Muscle of back (tissue), 13 donors: ENCODE measurements at places on chromosomes 12 and 14. TPM values are rescaled to one million over a fixed set of nuclear protein-coding genes. Genes with fewer than 3 reads are reported as not detected.

- no peak for DNase-seq
Measured at GRCh38 chr14:38053666-38054065, 154.0 kb upstream of the SSTR1 start.

- peak; percentile 32 for DNase-seq
Measured at GRCh38 chr12:15899282-15899870, 11.8 kb upstream of the DERA start.

- no peak for DNase-seq
Measured at GRCh38 chr14:105860615-105861580, 334.5 kb downstream of the TMEM121 start.

DNA sequence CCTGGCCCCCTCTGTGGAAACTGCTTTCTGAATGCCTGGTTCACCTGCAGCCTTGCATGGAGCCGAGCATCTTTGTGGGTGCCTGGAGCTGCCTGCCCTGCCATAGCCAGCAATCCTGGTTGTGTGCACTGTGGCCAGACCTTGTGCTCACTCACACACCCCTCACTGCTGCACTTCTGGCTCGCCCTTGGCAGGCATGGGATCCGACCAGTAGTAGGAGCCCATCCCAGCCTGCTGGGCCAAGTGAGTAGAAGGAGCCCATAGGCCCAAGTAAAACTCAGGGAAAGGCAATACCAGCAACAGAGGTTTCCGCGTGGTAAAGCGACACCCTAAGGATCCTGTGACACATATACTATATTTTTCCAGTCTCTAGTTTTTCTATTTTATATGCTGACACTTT, 270.0 kb upstream of the NAV3 start:
- no peak for DNase-seq

- DNase-seq: no peak
Measured at GRCh38 chr12:55711786-55712553, 3.9 kb upstream of the BLOC1S1 start.

- DNase-seq: no peak
Measured at GRCh38 chr14:22602862-22603261, 4.8 kb downstream of the ABHD4 start.

Gene MMP17
- polyA plus RNA-seq: 3.3 TPM

DNA sequence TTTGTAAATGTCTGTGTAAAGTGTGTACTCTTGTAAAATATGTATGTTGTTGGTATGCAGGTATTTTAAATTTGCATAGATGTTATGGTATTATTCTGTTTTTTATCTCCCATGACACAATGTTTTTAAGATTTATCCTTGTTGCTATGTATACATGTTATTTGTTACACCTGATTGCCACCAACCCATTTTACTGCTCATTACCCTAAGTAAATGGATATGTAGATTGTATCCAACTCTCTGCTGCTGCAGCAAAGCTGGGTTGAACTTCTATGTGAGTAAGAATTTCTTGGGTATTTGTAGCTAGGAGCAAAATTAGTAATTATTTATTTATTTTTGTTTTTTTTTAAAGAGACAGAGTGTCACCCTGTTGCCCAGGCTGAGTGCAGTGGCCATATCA, 6.2 kb downstream of the APAF1 start:
- no peak for DNase-seq

Gene RNF212B
- not detected for polyA plus RNA-seq

- DNase-seq: no peak
Measured at GRCh38 chr12:51051787-51052186, 3.7 kb downstream of the LETMD1 start.

DNA sequence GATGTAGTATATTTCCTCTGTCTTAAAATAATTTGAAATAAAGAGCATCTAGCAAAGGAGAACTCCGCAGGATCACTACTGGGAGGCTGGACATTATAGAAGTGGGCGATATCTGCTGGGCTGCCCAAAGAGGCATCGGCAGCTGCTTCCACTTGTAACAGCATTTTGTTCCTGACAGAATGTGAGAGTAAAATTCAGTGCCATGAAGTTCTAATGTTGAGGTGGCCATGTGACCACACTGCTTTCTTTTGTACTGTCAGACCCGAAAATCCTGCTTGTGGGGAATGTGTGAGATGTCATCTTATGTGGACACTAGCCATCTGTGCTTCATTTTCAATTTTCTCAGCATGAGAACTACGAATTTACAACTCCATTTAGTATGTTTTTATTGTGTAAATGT, 151.9 kb downstream of the ACSS3 start:
- DNase-seq: no peak

GRCh38 chr12:33116284-33116683, 219.7 kb upstream of the PKP2 start:
- no peak for DNase-seq

Gene TMEM106C
- polyA plus RNA-seq: 67.5 TPM

Gene RNASE2
- polyA plus RNA-seq: 1.3 TPM

GRCh38 chr14:30517737-30518136, 41.2 kb upstream of the G2E3 start:
- DNase-seq: no peak

Gene GPR132
- polyA plus RNA-seq: 0.90 TPM

DNA sequence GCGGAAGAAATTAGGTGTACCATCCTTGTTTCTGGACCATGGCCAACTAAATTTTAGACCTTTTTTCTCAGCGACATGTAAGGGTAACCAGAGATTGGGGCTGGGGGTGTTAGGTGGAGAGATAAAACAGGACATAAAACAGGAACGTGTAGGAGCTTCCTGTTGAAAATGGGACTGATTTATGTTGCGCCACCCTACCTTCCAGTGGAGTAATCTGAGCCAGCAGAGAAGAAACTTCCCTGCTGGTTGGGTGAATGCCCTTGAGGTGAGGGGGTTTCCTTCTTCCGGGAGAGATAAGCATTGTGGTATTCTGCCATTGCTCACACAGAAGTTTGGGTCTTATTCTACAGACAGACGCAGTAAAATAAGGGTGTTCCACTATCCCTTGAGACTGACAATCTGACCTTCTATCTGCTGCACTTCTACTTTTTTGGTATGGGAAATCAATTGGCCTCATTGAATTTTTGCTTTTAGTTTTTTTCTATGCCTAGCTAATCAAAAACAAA, 417.6 kb downstream of the PCNX1 start:
- DNase-seq: no peak

- peak; percentile 38 for DNase-seq
Measured at GRCh38 chr12:48061938-48062719, 43.8 kb downstream of the SENP1 start.

DNA sequence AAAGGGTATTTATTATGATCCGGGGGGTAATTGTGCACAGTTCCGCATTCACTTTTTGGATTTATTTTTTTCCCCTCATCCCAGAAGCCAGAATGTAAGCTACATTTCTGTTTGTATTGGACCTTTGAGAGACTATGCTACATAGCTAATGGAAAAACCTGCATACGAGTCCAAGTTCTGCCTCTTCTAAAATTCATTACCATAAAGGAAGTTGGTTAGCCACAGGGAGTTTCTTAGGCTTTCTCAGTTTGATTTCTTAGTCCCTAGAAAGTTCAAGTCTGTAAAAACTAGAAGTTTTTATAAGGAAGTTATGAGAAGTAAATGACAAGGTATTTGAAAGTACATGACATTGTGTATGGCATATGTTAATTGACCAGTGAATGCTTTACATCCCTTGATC, 138.7 kb downstream of the PDE3A start:
- DNase-seq: peak; percentile 51

- DNase-seq: no peak
Measured at GRCh38 chr14:28831126-28831525, 64.5 kb downstream of the FOXG1 start.

DNA sequence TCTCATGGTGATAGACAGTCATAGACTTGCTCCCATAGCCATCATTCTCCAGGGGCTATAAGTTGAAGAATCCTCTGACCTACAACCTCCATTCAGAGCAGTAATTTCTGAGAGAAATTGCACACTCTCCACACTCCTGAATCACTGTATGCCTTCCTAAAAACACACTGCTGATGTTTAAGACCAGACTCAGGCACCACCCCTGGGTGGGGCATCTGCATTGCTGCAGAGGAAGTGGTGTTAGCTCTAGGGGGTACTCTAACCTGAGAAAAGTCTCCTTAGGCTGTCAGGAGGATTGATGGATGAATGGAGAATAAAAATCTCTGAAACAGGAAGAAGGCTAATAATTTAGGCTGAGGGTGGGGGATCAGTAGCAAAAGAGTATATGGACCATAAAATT, 436.1 kb downstream of the DAD1 start:
- no peak for DNase-seq

Gene OR10AD1
- polyA plus RNA-seq: not detected

- no peak for DNase-seq
Measured at GRCh38 chr12:98788396-98788795, 143.3 kb downstream of the APAF1 start.

Gene DTD2
- 14.2 TPM for polyA plus RNA-seq

DNA sequence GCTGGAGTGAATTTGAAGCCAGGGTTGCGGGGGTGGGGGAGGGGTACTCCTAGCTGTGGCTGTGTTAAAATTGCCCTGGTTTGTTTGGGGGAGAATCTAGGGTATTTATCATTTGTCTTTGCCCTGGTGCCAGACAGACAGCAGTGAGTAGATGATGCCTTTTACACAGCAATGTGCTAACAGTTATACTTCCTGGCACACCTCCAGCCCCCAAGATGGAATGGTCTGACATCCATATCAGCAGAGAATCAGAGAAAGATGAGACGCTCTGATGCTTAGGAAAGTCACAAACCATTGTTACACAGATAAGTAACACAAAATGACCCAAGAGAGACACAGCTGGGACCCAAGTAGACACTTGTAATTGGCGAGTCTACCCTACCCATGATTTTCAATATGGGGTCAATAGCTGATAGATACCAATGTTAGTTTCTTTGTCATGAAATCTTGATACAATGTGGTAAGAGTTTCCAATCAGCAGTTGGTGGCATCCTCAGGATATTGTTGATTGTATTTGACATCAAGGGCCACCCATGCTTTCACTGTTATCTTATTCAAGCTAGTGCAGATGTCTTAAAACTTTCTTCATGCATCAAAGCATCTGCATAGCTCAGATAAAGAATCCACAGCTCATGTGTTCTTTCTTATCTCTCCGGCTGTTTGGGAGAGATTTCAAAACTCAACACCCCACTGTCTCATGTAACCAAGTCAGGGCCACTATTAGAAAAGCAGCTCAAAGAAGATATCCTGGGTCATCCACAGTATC, 2.6 kb upstream of the PRKAB1 start:
- no peak for DNase-seq

Gene NFATC4
- 36.5 TPM for polyA plus RNA-seq

Gene PRB2
- not detected for polyA plus RNA-seq

DNA sequence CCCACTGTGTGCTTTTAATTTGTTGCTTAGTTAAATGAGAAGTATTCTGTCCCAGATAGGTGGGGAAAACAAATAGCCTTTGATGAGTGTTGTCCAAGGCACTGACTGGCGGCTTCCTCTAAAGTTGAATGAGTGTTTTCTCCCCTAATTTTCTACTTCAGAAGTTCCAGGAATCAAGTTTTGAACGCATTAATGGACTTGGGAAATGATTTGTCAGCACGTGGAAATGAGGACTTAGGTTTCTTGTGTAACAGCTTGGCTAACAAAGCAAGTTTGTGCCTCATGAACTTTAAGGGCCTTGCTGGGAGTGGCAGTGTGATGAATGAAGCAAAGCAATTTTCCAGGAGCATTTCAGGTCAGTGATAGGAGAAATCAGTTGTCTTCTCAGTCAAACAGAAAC, 56.9 kb downstream of the LIN52 start:
- no peak for DNase-seq

Gene LRFN5
- polyA plus RNA-seq: 10.1 TPM

DNA sequence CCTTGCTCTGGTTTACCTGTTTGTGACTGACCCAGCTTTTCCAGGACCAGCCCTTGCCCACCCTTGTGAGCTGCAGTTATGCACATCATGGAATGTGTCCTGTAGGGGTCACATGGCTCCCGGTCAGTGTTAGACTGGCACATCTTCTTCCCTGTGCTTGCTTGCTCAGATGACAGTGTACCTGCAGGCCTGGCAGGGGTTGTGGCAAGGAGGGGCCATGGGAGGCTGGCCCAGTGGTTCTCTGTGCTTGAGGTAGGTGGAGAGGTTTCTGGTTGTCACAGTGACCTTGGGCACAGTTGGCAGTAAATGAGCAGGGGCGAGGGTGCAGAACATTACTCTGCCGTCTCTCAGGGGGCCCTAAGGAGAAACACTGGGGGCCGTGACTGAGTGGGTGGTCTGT, 27.6 kb upstream of the RD3L start:
- DNase-seq: no peak

- DNase-seq: no peak
Measured at GRCh38 chr12:79843978-79844377, 90.9 kb downstream of the PPP1R12A start.

DNA sequence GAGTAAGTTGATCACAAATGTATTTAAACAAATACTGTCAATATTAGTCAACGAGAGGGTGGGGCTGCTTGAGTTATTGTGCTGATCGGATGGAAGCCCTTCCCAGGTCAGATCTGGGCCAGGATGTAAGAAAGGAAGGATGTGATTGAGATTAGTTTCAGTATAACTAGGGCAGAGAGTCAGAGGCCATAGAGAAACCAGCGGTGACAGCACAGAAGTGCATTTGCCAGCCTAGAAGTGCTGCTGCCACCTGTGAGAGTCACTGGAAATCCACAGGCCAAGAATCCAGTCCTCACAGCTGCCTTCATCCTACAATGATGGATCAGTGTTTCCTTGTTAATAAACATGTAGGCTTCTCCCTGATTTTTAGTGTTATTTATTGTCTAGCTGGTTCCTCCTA, 9.8 kb upstream of the FERMT2 start:
- peak; percentile 34 for DNase-seq

Gene KCNH3
- polyA plus RNA-seq: 1.5 TPM

Gene AMN
- polyA plus RNA-seq: 0.26 TPM

DNA sequence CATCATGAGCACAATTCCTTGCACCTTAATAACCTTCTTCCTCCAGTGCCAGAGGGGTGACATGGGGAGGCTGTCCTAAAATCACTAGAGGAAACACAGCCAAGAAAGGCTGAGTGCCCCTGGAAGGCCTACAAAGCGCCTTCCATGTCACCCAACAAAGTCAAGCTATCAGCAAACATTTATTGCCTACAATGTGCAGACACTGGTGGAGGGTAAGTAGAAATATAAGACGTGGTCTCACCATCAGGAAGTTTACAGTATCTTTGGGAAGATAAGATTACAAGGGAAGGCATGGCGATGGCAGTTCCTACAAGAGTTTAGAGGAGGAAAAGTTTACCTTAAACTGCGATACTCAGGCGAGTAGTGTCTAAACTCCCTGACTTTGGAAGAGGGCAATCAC, 27.9 kb downstream of the DMAC2L start:
- no peak for DNase-seq
